A549 treated with dexamethasone at 1 μM for 4 hours (cell line): ENCODE measurements at places on chromosomes 5 and 9. TPM values are rescaled to one million over a fixed set of nuclear protein-coding genes. Genes with fewer than 3 reads are reported as not detected.

The PFN3 gene
- total RNA-seq: not detected in 5 replicates

The SLC34A3 gene
- 0.05 to 0.11 TPM (median 0.06 TPM) in 5 replicates for total RNA-seq

The PRDM9 gene
- total RNA-seq: not detected in 5 replicates

The RAD23B gene
- total RNA-seq: 87.4 to 136 TPM (median 129 TPM) in 5 replicates

The CSF2 gene
- 0.14 to 0.21 TPM (median 0.16 TPM) in 3 of 5 replicates, not detected in the others for total RNA-seq

The ARL14EPL gene
- total RNA-seq: 0.06 to 0.22 TPM (median 0.15 TPM) in 5 replicates

The EPB41L4A gene
- total RNA-seq: 3.7 to 4.2 TPM (median 3.7 TPM) in 5 replicates

The MARCOL gene
- total RNA-seq: not detected in 5 replicates

The SPATA31D4 gene
- not detected in 5 replicates for total RNA-seq

The ELL2 gene
- 32.6 to 48.7 TPM (median 46.6 TPM) in 5 replicates for total RNA-seq

The ADAMTSL1 gene
- total RNA-seq: 0.05 to 0.16 TPM in 2 of 5 replicates, not detected in the others

The CDC20B gene
- 0.06 to 0.09 TPM (median 0.08 TPM) in 5 replicates for total RNA-seq

The MRPS27 gene
- 50.2 to 62.9 TPM (median 59.2 TPM) in 5 replicates for total RNA-seq

The DELE1 gene
- 37.5 to 54.1 TPM (median 53.3 TPM) in 5 replicates for total RNA-seq

The CTNND2 gene
- total RNA-seq: 0.04 to 0.27 TPM (median 0.05 TPM) in 3 of 5 replicates, not detected in the others

The CDH9 gene
- total RNA-seq: not detected in 5 replicates

The KCNT1 gene
- total RNA-seq: 0.07 TPM in 1 of 5 replicates, not detected in the others

The ELOVL7 gene
- total RNA-seq: 9.4 to 13.9 TPM (median 10.9 TPM) in 5 replicates

The LCN9 gene
- 0.14 to 0.30 TPM (median 0.22 TPM) in 3 of 5 replicates, not detected in the others for total RNA-seq

The BARHL1 gene
- not detected in 5 replicates for total RNA-seq

The GLRA1 gene
- not detected in 5 replicates for total RNA-seq

The CATSPER3 gene
- total RNA-seq: 0.21 to 0.49 TPM (median 0.37 TPM) in 5 replicates

The TSSK1B gene
- not detected in 5 replicates for total RNA-seq

The FOXD4L5 gene
- 0.04 to 0.05 TPM (median 0.05 TPM) in 3 of 5 replicates, not detected in the others for total RNA-seq

The PCDHA12 gene
- 2.8 to 3.7 TPM (median 2.9 TPM) in 5 replicates for total RNA-seq

The PAEP gene
- total RNA-seq: 0.14 to 0.45 TPM (median 0.36 TPM) in 5 replicates

The SLC6A7 gene
- 0.02 to 0.04 TPM in 2 of 5 replicates, not detected in the others for total RNA-seq

The NKD2 gene
- total RNA-seq: 17.1 to 25.9 TPM (median 23.5 TPM) in 5 replicates

The AQP7 gene
- total RNA-seq: 0.14 to 0.67 TPM (median 0.33 TPM) in 5 replicates

The ROPN1L gene
- total RNA-seq: 1.7 to 2.2 TPM (median 2.0 TPM) in 5 replicates

The HSPB3 gene
- 0.14 to 0.42 TPM (median 0.24 TPM) in 4 of 5 replicates, not detected in the other for total RNA-seq

The PCDHA4 gene
- 1.4 to 2.3 TPM (median 1.8 TPM) in 5 replicates for total RNA-seq

The CD72 gene
- 0.18 to 0.42 TPM (median 0.29 TPM) in 4 of 5 replicates, not detected in the other for total RNA-seq

The RC3H2 gene
- total RNA-seq: 14.7 to 28.5 TPM (median 23.8 TPM) in 5 replicates

The NUDT2 gene
- total RNA-seq: 19.0 to 23.9 TPM (median 20.5 TPM) in 5 replicates

The PCAT7 gene
- 0.64 to 0.97 TPM (median 0.72 TPM) in 5 replicates for total RNA-seq

The GPRIN1 gene
- total RNA-seq: 8.1 to 10.1 TPM (median 9.3 TPM) in 5 replicates

The TAF11L10 gene
- not detected in 5 replicates for total RNA-seq

The BASP1 gene
- total RNA-seq: 176 to 226 TPM (median 218 TPM) in 5 replicates

The CTSV gene
- total RNA-seq: 11.4 to 16.3 TPM (median 13.3 TPM) in 5 replicates
